ENCODE measurements at places on chromosomes 16 and 17.

DNA sequence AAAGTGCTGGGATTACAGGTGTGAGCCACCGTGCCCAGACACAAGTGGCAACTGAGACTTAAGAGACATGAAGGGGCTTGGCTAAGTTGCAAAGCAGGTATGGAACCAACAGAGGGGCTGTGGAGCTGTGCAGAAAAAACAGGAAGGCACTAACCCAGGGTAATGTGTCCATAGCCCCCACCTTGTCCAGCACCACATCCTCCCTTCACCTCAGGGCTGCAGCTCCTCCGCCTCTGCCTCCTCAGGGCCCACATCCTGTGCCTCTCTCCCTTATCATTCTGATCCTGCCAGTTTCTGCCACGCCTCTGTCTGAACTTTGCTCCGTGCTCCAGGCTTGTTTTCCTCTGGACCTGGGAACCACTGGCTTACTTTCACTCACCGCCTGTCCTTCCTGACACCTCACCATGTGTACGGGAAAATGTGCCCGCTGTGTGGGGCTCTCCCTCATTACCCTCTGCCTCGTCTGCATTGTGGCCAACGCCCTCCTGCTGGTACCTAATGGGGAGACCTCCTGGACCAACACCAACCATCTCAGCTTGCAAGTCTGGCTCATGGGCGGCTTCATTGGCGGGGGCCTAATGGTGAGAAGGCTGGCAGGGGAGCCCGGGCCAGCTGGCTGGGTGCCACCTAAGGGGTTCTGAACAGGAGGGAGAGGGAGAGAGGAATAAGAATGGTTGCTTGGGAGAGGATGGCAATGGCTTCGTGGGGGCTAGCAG lies at the start of gene TM4SF5:
TM4SF5 (plus strand) TSS at position 368 of the 716 bp plus-strand sequence; CDS start at position 405, 37 bp downstream.
- DNase-seq: no peak

DNA sequence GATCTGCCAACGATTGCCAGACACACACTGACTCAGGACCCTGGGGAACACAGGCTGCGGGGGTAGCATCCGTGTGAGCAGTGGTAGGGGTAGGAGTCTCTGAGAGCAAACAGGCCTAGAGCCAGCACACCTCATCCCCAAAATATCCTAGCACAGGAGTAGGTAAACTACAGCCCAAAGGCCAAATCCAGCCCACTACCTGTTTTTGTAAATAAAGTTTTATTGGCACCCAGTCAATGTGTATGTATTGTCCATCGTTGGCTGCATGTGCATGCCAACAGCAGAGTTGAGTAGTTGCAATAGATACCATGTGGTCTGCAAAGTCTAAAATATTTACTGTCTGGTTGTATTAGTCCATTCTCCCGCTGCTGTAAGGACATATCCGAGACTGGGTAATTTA lies 55.5 kb upstream of the GPRC5B start:
- no peak for DNase-seq

DNA sequence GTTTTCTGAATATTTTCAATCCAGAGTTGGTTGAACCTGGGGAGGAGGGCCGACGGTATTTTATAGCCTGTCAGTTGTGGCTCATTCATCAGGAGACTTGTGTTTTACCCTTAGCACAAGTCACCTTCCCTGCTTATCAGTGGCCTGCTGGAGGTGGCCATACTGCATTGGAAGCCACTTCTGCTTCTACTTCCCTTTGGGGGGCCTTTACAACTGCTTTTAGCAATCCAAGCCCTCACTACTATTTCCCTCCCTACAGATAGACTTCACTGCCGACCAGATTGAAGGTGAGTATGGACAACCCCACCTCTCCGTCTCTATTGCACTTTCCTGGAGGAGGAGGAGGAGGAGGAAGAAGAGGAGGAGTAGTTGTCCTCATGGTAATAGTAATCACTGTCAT lies 4.4 kb downstream of the MYL4 start:
- DNase-seq: no peak

GRCh38 chr16:13186813-13187212 lies 285.4 kb downstream of the SHISA9 start:
- DNase-seq: no peak

GRCh38 chr16:7650431-7650830 lies 317.8 kb downstream of the RBFOX1 start:
- DNase-seq: no peak

GRCh38 chr16:59385959-59386358 lies 651.8 kb upstream of the GOT2 start:
- DNase-seq: peak; percentile 85

GRCh38 chr17:32494621-32495358 lies 8.0 kb downstream of the CDK5R1 start:
- no peak for DNase-seq

DNA sequence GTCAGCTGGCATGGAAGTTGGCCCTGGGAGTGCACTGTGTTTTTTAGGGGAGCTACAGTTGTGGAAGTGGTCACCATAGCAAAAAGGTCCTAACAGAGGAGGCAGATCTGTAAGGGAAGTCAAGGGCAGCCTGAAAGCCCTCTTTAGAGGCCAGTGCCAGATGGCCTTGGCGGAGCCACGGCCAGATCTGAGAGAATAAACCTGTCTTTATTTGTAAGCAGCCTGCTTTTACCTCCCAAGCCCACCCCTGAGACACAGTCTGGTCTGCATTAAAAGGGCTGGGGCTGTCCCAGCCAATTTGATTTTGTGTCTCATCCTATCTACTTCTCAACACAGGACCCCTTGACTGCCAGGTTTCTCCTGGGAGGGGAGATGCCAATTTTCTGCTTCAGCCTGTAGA lies 51.0 kb upstream of the NOL11 start:
- no peak for DNase-seq

- no peak for DNase-seq
Measured at GRCh38 chr16:67647111-67647651, 2.2 kb downstream of the CARMIL2 start.
